ENCODE measurements at places on chromosomes 12 and 14. TPM values are rescaled to one million over a fixed set of nuclear protein-coding genes. Genes with fewer than 3 reads are reported as not detected.

CCDC184 gene
- 2.2 TPM for total RNA-seq

YEATS4 gene
- 32.5 TPM for total RNA-seq

KTN1 gene
- 144 TPM for total RNA-seq

COX8C gene
- total RNA-seq = not detected

FITM1 gene
- total RNA-seq = 0.33 TPM

FGF6 gene
- total RNA-seq = not detected

YLPM1 gene
- total RNA-seq = 69.0 TPM

DNA sequence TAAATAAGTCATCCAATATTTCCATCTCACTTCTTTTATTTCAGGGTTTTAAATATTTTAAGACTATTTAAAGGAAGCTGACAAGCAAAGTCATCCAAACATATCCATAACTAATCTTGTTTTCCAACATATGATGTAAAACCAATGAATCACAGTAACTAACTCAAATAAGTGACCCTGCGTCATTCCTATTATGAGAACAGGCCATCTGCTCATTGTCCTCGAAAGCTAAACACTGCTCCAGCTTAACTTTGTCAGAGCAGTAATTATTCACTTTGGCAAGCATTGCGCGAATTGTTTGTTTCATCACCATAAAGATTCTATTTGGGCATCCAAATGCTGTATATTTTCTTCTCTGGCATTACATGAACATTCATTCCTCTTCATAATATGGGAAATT, 99.1 kb downstream of the CAPZA3 start:
- DNase-seq = no peak

DNA sequence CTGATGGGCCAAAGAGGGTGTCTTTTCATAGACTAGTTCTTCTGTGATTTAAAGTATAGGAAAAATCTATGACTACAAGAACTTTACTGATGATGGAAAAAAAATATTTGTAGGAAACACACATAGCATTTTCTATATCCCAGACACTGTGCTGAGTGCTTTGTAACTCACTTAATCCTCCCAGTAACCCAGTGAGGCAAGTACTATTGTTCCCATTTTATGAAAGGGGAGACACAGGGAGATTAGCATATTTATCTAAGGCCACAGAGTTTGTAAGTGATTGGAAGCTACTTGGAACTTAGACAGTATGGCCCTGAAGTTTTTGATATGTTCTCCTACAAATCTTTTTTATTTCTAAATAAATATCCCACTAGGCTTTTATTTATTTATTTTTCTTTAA, 19.9 kb downstream of the PRPF39 start:
- no peak for DNase-seq

DNA sequence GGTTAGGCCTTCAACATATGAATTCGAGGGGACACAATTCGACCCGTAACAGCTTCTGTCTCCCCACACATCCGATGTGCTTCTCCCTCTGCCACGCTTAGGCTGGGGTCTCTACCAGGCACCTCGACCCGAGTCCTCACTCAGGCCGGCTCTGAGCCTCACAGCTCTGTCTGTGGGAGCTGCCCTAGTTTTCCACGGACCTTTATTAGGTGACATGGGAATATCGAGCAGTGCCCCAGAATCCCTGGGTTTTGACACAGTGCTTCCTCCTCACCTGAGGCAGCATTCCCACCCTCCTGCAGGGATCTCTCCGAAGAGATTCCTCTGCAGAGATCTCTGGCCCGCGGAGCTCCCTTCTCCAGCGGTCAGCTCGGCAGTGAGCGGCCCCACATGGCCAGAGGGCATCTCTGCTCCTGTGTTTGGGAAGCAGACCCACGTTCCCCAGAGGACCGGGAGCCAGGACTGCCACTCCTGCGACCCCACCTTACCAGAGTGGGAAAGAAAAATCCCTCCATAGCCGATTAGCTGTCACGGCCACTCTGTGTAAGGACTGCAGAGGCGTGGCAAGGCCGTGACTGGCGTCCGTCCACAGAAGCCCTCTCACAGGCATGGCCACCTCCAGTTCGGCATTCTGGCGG, 21.2 kb downstream of the ZBTB42 start:
- DNase-seq = no peak

GRCh38 chr12:87760943-87761342, 268.3 kb downstream of the C12orf50 start:
- DNase-seq = no peak

GRCh38 chr12:19419086-19419485, 20.2 kb upstream of the AEBP2 start:
- DNase-seq = no peak

GRCh38 chr12:111359231-111359913, 9.5 kb downstream of the PHETA1 start:
- no peak for DNase-seq

DNA sequence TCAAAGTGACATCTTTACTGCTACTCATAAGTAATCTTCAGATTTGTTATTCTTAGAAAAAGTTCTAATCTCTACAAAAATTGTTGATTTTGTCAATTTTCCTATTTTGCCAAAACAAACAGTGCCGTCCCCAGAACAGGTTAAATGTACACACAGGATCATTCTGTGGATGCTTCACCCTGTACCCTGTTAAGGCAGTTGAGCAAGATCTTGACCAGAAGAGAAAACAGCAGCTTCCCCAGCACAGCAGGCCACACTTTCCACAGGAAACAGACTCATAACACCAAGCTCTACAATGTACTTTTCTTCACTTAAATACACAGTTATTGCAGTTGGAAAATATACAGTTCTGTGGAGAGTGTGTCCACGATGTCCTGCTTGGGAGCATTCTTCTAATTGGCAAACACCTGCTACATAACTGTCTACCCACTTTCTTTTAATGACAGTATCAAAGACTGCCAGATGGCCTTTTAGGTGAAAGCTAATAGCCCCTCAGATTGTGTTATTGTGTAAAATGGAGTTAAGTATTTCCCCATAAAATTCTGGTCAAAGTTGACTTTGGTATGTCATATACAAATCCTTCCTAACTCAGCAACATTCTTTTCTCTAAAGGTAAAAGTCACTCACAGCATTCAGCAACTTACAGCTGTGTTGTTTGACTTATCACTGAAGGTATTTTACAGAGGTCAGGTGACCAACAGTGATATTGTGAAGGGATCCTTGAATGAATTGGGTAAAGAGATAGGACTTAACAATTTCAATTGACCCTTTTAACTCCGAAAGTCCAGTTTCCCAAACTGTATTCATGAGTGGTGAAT, 77.0 kb downstream of the SEC23A start:
- DNase-seq = no peak

GRCh38 chr12:34597548-34598351, 575.5 kb downstream of the ALG10 start:
- no peak for DNase-seq

GRCh38 chr12:85644508-85644907, 191.7 kb downstream of the RASSF9 start:
- DNase-seq = no peak

DNA sequence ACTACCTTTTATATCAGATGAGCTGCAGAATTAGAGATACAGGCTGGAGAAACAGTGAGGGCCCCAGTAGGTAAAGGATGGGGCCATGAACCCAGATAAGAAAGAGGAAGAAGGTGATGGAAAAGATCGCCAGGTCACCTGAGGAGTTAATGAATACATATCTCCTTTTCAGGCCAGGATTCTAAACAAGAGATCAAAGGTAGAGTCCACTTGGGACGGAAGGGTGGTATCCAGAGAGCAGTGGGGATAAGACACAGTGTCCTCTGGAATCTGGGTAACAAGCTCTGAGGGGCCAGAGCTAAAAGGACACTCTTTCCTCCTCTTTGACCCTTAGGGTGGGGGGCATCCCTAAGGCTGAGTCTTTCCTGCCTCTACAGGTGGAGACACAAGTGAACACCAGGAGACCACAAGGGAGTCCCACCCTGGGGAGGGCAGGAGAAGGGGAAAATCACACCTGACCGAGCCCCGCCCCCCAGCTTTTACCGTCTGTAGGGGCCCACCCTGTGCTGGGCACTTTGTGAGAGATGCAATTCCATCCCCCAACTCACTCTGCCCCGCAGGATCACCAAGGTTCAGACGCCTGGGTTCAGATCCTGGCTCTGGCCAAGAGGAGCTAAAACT, 27.3 kb downstream of the SERPINA1 start:
- DNase-seq = no peak

DNA sequence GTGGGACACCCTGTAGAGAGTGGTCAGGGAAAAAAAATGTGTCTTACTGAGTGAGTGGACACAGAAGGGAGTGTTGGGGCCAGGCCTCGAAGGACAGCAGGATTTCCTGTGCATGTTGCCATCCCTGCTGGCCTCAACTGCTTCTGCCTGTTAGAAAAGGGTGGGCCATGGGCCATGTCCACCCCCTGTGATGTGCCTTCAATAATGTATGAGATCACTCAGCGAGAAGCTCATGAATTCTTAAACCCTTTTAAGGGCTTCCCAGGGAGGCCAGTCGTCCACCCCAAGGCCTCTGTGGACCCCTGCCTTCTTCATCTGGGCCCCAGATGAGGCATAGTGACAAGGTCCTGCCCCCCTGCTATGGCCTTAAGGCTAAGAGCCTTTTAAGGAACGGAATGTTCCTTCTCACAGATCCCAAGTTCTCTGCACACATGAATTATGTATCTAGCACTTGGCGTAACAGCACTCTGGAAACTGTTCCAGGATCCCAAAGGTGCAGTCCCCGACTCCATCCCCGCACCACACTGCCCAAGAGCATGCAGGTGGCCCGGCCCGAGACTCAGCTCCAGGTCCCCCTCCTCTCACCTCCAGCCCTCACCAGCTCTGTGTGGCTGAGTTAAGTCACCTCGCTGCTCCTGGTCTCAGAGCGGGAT, 8.9 kb upstream of the C14orf132 start:
- no peak for DNase-seq

GRCh38 chr14:64800000-64800399, 79.7 kb downstream of the SPTB start:
- no peak for DNase-seq

DNA sequence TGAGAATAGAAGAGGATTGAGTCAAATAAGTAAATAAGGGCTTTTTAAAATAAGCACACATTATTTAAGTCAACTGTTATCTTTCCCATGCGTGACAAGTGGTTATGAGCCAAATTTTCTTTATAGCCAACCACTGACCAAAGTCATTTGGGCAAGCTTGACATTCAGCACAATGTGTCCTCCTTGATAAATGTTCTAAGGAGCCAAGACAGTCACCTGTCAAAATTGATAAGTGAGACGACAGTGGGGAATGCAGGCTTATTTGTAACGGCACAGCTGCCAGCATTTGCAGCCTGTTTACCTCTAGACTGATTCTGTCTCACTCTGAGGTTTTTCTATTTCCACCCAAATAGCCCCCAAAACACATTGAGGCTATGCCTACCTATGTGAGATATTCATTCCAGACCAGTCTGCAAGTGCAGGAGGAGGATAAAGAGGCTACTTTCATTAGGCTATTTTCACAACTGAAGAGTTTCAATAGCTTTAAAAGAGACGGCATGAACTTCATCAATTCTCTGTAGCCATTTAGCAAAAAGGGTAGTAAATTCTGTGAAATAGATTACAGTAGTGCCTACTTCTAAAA, 339.5 kb downstream of the PDZRN4 start:
- DNase-seq = no peak

DNA sequence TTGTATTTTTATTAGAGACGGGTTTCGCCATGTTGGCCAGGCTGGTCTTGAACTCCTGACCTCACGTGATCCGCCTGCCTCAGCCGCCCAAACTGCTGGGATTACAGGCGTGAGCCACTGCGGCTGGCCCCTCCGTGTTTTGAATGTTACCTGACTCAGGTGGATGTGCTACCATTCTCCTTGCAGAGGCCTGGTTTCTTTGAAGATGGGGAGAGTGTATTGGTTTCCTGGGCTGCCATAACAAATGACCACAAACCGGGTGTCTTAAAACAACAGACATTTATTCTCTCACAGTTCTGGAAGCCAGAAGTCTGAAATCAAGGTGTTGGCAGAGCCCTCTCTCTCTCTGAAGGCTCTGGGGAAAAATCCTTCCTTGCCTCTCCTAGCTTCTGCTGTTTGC, 98.0 kb downstream of the IRF2BPL start:
- no peak for DNase-seq

- no peak for DNase-seq
These were observed 52.7 kb downstream of the WNK1 start for GRCh38 chr12:805022-805632.

DNA sequence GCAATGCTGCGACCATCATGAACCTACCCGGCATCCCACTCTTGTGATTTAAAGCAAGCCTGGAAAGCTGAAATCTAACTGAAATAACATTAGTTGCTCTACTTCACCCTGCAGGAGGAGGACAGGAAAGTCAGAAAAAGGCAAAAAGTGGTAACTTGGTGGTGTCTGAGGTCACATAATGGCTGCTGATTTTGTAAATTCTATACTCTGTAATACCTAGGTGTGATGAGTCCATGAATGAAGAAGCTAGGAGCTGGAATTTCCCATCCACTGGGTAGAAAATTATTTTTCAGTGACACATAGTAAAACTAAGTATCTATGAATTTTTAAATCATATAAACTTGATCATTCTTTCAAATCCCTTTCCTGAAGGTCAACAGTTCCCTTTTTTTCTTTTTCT, 183.8 kb downstream of the FOXN3 start:
- no peak for DNase-seq

DNA sequence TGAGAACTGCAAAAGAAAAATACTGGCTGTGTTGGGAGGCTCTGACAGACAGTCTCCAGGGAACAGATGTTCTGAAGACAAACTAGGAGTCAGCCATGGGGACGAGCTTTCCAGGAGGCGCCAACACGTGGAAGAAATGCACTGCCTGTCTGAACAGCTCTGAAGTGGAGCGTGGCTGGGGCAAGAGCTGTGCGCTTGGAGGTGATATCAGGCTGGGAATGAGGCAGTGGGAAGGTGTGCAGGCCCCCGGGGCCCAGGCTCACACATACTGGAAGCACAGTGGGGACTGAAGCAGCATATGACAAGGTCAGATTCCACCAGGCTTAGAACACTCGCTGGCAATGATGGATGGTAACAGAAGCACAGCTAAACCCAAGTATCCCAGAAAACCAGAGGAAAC, 17.5 kb downstream of the APPL2 start:
- no peak for DNase-seq

DNA sequence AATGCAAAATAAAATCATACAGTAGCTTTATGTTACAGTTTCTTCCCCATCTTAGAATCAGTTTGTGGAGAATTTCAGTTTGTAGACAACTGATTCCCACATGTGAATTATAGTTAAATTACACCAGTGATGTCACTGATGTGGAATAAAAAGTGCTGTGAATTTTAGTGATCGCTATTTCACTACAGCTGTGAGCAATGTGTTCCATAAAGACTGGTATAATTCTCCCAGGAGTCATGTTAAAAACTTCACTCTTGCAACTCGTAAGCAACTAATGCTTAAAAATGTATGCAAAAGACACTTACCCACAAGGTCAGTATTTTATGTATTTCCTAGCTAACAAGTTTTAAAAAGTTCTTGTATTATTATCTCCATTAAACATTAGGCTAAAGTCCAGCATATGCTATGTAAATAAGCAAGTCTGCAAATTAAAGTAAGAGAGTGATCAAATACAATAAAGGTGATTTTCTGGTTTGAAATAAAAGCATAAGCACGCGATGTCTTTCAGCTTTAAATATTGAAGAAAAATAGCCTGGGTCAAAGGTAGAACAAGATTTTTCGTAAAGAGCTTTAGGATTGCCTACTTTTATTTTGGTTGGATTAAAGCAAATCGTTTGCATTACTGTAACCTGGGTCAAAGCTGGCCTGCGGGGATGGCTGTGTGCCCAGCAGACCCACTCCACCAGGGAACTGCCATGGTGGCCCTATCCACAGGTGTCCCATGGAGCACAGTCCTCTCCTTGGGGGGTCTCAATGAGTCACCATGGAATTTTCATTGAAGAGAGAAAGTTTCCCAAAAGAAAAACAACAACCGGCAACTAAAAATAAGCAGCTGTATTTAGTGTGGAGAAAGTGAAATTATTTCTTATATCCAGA, 12.7 kb upstream of the LRIG3 start:
- no peak for DNase-seq

Measured in H1 (cell line).